NT2/D1 (cell line): ENCODE measurements at places on chromosomes 13 and 19.

- DNase-seq, result no peak
Measured at GRCh38 chr19:2503521-2504109, 27.7 kb downstream of the GADD45B start.

- DNase-seq, result no peak
Measured at GRCh38 chr13:100619940-100620339, 31.4 kb upstream of the GGACT start.

DNA sequence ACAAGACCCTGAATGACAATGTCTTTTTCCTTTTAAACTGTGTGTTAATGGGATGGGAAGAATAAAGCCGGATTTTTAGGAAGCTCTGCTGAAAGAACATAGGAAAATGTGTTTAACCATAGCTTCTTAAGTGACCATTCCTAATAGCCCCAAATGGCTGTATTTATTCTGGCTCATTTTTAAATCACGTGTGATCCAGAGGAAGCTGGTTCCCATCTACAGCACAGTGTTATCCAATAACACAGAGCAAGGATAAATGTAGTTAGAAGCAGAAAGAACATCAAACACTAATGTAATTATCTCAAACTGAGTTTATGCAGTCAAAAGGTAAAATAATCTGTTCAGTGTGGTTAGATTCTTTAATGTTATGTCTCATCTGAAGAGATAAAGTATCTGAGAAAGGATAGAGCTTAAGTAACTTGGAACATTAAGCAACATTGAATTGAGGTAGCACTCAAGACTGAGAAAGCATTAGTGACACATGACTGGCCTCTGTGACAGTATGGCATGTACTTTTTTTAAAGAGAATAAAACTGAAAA lies 853.3 kb downstream of the GPC5 start:
- no peak for DNase-seq

GRCh38 chr13:76129305-76130000 lies 493.3 kb downstream of the LMO7 start:
- no peak for DNase-seq

DNA sequence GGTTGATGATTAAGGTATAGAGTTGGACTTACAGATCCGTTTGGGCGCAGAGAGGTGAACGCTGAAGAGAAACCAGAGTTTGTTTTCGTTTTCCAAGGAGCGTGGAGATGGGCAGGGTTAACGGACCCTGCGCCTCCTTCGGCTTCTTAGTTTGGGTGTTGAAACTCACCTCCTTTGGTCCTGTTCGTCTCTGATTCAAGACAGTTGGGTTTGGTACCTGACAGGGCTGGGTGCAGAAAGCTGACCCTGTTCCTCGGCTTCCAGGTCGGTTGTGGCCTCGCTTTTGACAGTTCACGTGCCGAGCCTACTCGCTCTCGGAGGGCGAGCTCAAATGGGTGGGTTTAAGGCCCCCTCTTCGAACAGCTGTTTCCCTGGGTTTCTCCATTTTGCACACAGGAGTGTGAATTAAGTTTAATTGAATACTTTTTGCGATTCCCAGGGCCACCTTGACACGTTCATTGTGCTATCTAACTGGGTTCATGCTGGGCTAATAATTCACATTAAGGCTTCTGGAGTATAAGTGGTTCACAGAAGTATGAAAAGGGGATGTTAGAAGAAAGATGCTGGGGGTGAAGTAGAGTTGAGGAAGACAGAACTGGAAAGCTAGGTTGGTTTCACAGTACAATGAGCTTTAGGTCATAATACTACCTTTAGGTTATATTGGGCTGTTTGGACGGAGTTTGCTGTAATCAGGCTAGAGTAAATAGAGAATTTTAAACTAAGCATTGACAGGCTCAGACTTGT lies 638 bp downstream of the USPL1 start:
- no peak for DNase-seq

DNA sequence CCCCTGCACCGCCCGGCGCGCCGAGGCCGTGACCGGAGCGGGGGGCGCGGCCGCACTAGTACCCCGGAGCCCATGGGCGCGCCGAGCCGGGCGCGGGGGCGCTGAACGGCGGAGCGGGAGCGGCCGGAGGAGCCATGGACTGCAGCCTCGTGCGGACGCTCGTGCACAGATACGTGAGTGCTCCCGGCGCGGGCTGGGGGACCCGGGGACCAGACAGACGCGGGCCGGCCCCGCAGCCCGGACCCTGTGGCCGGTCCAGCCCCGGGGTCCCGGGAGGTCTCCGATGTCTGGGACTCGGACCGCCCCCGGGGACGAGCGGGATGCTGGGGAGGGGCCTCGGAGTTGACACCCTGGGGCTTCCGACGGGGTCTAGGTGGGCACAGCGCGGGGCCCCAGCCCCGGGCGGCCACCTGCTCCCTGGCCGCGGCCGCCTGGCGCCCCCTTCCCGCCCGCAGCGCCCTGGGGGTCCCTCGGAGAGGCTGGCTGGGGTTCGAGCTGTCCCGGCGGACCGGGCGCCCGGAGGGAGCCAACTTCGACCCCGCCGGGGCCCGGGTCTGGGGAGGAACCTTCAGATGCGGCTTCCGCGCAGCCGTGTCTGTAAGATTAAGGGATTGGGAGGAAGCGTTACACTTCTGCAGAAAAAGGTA lies 568 bp downstream of the ATP11A start:
- no peak for DNase-seq

GRCh38 chr19:38806371-38806770 lies 6.4 kb downstream of the LGALS4 start:
- DNase-seq, result no peak

- no peak for DNase-seq
Measured at GRCh38 chr13:36362251-36362650, 16.1 kb upstream of the SPART start.

DNA sequence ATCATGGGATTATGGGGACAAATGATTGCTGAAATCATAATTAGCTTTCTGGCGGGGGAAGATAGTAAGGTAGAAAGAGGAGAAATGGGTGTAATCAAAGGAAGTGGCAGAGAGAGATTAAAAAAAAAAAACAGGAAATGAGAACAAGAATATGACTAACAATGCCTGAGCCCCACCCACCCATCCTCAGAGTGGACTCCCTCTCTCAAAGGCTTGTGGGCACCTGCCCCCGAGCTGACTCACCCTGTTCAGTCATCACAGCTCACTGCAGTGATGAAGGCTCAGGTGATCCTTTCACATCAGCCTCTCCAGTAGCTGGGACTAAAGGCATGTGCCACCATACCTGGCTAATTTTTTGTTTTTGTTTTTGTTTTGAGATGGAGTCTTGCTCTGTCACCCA lies 26.4 kb upstream of the TPT1 start:
- DNase-seq, result peak; percentile 55

DNA sequence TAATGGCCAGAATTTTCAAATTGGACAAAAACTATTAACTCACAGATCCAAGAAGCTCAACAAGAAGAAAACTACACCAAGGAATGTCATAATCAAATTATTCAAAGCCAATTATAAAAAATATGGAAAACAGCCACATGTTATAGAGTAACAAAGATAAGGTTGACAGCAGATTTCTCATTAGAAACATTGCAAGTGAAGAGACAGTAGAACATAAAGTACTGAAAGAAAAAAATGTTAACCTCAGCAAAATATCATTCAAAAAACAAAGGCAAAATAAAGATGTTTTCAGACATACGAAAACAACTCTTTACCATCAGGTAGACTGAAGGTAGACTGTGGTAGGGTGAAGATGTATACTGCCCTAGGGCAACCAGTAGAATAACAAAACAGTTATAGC lies 83.4 kb downstream of the KCNRG start:
- no peak for DNase-seq

- no peak for DNase-seq
Measured at GRCh38 chr19:52102782-52103181, 7.2 kb upstream of the ZNF841 start.

DNA sequence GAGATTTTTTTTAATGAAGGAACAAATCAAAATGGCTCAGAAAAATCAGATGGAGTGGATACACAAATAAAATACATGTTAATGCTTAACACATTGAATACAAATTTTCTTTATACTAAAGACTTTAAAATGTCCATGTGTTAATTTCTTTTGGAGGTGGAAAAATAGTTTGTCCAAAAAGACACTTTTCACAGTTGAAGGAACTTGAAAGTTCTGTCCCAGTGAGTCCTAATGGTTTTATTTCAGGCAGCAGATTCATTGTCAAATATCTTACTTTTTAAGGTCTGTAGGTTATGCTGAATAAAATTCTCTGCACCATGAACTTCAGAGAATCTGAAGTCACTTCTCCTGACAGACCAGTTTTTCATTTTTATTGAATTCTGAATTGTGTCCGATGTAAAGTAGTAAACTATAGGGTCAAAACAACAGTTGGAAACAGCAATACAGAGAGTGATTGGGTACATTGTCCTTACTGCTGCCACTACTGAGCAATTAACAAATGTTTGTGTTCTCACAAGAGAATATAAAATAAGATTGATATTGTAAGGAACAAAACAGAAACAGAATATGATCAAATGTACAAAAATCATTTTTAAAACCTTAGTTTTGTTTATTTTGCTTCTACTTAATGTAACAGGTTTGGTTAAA lies 1.6 kb downstream of the LPAR6 start:
- no peak for DNase-seq

DNA sequence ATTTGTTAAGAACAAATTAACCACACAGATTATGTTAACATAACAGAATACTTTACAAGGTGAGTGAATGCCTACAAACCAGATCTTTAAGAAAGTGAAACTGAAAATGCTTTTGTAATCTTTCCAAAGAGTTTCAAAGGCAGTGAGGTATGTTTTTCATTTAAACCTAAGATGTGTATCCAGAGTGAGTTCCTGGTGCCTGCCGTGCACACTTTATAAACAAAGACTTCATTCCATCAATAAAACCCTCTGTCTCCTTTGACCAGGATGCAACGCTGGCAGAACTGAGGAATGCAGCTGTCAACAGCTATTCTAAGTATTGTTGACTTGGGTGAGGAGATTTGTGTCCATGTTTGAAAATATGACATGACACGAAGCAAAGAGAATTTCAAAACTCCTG lies 344.6 kb downstream of the DNAJC15 start:
- DNase-seq, result no peak

- no peak for DNase-seq
Measured at GRCh38 chr13:95258619-95259194, 42.5 kb downstream of the ABCC4 start.

GRCh38 chr13:93635616-93636032 lies 409.0 kb downstream of the GPC6 start:
- DNase-seq, result no peak

GRCh38 chr13:93307651-93308050 lies 81.0 kb downstream of the GPC6 start:
- no peak for DNase-seq

DNA sequence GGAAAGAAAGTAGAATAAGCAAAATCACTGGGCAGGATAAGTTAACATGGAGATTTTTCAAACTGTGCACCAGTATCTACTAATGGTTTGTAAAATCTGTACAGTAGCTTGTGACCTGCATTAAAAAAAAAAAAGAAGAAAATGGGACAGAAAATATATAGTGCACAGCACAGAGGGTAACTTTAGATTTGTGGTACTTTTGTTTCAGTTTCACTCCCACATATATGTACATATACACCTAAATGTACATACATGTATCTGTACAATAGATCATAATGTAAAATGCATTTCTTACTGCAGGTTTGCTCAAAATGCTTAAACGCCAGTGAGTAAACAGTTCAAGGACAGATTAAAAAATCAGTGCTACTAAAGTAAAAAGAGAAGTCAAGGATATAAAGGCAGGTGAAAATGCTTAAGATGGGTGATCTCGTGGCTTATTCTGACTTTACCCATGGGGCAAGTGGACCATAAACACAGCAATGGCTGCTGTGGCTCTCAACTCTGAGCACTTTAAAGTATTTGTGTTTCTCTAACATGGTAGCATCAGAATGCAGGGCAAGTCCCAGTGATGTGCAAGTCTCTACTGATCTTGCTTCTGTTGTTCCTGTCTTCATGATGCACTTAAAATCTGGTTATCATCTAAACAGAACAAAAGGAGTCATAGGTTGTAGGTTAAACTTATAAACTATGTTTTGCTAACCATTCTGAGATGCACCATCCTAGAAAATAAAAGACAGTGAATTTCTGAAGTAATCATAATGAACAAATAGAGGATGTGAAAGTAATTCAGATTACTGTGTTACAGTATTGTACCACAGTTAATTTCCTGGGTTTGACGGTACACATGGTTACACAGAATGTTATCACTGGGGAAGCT lies 112.3 kb downstream of the MIPEP start:
- DNase-seq, result no peak

- no peak for DNase-seq
Measured at GRCh38 chr13:111864566-111864965, 202.4 kb upstream of the SOX1 start.

DNA sequence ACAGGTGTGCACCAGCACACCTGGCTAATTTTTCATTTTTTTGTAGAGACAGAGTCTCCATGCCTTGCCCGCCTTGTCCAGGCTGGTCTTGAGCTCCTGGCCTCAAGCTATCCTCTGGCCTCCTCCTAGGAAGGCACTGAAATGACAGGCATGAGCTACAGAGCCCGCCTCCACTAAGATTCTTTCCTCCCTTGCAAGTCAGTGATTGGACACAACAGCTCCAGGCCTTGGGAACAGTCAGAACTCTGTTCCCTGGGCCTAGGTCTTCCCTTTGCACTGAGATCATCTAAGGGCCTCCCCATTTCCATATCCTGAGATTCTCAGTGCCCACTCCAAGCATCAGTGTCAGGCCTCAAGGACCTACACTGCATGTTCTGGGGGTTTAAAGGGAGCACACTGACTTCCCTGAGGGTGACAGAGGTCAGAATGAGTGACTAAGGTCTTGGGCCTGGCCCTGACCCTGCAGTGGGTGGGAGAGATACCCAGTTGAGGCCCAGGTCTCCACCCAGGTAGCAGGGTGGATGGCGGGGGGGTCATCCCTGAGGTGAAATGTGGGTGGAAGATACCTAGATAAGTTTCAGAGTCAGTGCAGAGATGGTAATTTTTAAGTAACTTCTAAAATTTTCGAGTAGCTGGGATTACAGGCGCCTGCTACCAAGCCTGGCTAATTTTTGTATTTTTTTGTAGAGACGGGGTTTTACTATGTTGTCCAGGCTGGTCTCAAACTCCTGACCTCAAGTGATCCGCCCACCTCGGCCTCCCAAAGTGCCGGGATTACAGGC lies 17.3 kb upstream of the ERCC1 start:
- DNase-seq, result no peak

- DNase-seq, result peak; percentile 73
Measured at GRCh38 chr19:42423462-42424344, 3.5 kb downstream of the LIPE start.

DNA sequence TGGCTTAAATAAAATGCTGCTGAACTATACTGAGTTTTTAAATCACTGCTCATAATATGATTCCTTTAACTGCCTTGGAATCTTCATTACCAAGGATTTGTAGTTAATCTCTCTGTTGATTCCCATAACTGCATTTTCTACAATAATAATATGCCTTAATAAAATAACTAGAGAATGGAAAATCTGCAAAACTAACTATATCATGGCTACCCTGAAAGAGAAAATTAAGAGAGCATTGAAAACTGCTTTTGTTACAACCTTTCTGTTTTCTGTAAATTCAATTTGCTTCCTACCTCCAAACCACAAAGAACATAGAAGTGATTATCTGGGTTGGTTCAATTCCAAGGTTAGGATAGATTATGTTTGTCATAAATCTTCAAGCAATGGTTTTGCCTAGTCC lies 202.8 kb upstream of the ATXN8OS start:
- DNase-seq, result no peak

- no peak for DNase-seq
Measured at GRCh38 chr13:45108716-45109101, 11.6 kb upstream of the GTF2F2 start.
